ENCODE measurements at places on chromosomes 6 and 20.

GRCh38 chr6:16758163-16758975 lies 2.9 kb downstream of the ATXN1 start:
- peak; percentile 73 for DNase-seq

GRCh38 chr6:167442245-167442644 lies 117.4 kb downstream of the TTLL2 start:
- DNase-seq, result no peak

DNA sequence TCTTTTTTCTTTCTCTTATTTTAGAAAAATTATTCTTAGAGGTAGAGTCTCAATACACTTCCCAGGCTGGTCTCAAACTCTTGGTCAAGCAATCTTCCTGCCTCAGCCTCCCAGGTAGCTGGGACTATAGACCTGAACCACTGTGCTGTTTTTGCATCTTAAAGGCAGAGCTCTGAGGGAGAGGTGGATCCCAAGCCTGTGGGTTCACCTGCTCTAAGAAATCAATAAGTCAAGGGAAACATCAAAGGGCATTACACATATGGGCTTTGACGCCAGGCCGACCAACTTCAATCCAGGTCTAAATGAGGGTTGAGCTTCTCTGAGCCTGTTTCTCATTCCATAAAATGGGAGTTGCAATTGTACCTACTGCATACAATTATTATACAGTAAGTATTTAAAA lies 223.9 kb downstream of the LY86 start:
- no peak for DNase-seq

DNA sequence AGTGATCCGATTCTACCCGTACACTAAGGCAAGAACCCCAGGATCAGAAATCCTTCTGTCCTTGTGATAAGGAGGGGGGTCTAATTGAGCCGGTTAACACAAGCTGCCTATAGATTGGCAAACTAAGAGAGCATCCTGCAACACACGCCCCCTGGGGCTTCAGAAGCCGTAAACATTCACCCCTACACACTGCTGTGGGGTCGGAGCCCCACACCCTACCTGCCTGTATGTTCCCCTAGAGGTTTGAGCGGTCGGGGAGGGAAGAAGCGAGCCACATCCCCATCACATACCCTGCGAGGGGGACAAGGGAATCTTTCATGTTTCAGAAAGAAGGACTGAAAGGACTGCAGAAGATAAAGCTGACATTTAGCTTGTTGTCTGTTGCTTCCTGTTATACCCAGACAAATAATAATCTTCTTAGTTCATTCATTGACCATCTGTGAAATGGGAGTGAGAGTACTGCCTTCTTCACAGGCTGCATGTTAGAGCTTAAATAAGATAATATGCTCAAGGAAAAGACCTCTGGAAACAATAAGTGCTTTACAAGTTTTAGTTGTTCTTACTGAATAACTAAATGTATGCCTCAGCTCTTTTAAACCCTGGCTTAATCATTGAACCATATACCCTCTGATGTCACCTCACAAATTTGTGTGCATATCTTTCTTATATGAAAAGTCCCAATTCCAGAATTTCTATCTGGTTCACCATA lies 74.2 kb upstream of the RNF217 start:
- no peak for DNase-seq

- DNase-seq, result no peak
These were observed 23.3 kb downstream of the C20orf203 start for GRCh38 chr20:32650401-32650944.

DNA sequence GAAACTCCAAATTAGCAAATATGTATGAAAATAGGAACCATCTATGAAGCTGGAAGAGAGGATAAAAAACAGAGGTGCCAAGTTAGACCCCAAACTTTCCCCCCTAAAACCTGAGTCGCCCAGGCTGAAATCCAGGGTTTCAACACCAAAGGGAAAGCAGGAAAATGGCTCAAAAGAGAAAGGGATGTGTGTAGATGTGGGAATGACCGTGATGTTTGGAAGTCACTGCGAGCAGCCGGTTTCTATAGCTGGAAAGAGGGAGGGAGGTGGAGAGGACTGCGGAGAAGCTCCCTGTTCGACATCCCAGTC lies 4.5 kb downstream of the RING1 start:
- no peak for DNase-seq

DNA sequence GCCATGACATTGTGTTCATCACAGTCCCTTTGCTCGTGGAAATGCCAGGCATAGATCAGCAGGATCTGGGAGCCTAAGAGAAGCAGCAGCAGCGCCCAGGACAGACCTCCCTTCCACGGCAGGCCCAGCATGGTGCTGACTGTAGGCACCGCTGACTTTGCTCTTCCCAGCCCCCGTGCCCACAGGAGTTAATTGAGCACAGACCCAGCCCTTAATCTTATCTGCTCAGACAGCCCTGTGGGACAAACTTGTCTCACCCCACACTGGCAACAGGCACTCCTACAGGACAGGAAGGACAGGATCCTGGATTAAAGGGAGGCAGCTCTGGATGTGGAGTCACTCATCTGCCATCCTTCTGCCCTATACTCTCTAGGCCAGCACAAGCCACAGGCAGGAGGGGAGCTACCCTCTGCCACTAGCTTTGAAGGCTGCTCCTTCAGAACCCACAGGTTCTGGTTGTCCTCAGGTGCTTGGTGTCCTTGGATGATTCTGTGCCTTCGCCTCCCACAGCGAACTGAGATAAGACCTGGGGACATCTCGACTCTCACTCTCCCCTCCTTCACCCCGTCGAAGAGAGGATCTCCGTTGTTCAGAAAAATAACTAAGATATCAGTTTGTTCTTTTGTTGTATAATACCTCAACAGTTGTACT lies at the start of gene CST9L:
Gene CST9L, minus strand, starts transcription at position 165 of the 651 bp plus-strand sequence. Its CDS starts 34 bp downstream, at position 131.
- no peak for DNase-seq

- DNase-seq, result no peak
These were observed 1089.3 kb upstream of the DEFB115 start for GRCh38 chr20:30168025-30168799.

GRCh38 chr6:167154291-167154690 lies 3.5 kb downstream of the GPR31 start:
- DNase-seq, result no peak

DNA sequence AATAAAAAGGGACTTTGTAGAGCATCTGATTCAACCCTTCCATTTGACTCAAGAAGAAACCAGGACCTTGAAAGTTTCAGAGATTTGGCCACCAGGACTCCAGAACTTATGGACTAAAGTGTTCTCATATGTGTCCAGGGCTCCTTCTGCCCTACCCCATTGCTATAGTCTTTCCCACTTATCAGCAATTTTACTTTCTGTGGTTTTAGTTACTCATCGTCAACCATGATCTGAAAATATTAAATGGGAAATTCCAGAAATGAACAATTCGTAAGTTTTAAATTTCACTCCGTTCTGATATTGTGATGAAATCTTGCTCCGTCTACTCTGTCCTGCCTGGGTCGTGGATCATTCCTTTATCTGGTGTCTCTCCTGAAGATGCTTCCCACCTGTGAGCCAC lies 259.8 kb downstream of the PHACTR1 start:
- no peak for DNase-seq

DNA sequence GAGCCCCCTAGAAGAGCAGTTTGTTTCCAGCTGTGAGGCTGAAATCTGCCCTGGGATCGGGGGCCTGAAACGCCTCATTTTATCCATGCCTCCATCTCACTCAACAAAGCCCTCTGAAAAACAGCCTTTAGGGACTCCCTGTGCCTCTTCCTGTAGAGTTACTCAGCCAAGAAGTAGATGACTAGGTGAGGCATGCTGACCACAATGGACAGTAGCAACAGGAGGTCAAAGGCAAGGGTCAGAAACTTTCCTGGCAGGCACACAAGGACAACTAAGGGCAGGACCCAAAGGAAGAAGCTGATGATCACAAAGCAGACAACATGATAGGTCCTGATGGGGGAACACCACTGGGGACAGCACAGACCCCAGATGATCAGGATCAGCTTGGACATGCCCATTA lies 12.8 kb downstream of the MAS1L start:
- no peak for DNase-seq

GRCh38 chr6:81820422-81820821 lies 67.9 kb upstream of the TENT5A start:
- no peak for DNase-seq

Data from NB4 (cell line).